Right renal cortex interstitium (tissue), 3 donors: ENCODE measurements at places on chromosomes 2 and 18. TPM values are rescaled to one million over a fixed set of nuclear protein-coding genes. Genes with fewer than 3 reads are reported as not detected.

MAL gene
- polyA plus RNA-seq, result 365 TPM

UGT1A4 gene
- not detected for polyA plus RNA-seq

DNA sequence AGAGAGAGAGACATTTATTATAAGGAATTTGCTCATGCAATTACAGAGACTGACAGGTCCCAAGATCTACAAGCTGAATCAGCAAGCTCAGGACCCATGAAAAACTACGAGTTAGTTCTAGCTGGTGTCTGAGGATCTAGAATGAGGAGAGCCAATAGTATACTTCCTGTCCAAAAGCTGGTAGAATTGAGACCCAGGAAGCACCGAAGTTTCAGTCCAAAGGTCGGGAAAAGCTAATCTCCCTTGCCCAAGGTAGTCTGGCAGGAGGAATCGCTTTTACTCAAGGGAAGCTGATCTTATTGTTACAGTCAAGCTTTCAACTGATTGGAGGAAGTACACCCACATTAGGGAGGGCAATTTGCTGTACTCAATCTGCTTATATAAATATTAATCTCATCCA, 389.6 kb downstream of the ADCYAP1 start:
- DNase-seq, result no peak

DNA sequence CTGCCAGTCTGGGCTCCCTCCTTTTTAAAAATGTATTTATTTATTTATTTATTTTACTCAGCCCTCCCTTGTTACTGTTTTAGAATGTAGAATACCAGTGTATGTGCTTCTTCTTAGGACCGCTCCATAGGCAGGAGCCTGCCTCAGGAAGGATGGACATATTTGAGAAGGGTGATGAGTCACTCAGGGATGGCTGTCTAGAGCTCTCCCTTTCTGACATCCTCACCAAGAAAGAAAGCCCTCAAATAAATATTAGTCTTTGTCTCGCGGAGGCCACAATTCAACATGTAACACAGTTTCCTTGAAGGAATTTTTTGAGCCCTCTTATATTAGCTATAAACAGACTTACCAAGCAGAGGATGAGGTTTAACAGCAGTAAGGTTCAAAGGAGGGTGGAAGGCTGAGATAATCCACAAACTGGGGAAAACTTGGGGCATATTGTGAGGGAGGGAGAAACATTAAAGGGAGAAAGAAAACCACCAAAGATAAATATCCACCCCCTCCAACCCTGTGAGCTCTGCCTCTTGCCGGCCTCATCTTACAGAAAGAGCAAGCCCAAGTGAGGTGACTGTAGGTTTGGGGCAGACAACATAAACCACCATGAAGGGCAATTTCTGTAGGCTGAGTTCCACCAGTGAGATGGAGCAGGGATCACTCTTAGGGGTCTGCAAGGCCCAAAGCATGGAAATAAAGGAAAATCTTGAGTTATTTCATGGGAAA, 163.4 kb downstream of the LRRTM1 start:
- DNase-seq, result no peak

GRCh38 chr2:62180975-62181374, 14.9 kb upstream of the B3GNT2 start:
- no peak for DNase-seq

GRCh38 chr2:134679745-134680144, 39.1 kb downstream of the TMEM163 start:
- no peak for DNase-seq

DNA sequence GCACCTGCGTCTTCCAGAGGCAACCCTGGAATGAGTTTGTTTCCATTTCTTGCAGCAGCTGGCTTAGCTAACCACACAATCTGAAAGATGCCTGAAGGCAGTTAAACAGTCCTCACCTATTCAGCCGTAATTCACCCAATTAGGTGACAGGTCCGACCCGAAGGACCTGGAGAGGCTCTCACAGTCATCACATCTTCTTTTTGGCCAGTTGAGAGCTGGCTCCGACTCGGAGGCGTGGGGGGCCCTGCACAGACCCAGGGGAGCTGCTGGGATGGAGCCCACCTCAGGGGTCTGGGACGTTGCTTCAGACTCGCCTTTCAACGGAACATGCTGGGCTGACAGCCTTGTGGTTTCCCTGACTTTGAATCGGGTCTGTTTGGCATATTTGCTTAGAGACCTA, 187.3 kb downstream of the RTP5 start:
- DNase-seq, result no peak
